DND-41 (cell line): ENCODE measurements at places on chromosomes 5 and 9.

DNA sequence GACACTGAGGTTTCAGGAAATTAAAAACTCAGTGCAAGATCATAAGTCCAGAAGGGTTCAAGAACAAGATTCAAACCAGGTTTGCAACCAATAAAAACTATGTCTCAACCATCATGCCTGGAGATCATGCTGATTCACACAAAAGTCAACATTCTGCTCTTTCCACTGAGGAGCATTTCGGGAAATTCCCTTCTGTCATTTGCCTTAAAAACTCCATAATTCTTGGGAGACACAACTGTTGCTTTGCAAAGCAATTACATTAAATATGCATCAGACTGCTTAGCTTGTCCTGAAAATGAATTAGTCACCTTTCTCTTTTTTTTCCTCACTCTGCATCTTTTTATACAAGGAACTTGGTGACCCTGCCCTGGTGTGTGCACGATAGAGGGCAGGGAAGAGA is 275.9 kb upstream of the ZNF462 start:
- DNase-seq: no peak

- DNase-seq: no peak
Measured at GRCh38 chr5:90022002-90022710, 387.4 kb downstream of the CETN3 start.

- DNase-seq: no peak
Measured at GRCh38 chr9:27473111-27473529, 51.0 kb upstream of the IFNK start.

DNA sequence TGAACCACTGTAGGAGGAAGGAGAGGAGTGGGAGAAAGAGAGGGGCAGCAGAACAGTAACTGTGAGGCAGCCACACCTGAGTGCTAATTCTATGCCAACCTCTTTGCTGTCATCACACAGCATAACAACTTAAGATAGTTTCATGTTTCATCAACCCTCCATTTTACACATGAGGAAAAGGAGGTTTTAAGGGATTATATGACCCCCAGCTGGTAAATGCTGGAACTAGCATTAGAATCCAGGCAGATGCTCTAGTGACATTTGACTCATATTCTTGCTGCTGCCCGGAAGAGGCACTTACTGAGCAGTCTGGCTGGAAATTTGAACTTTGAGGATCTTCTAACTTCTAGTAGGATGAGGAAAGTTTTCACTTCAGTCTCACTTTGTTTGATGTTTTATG is 24.1 kb upstream of the VLDLR start:
- DNase-seq: no peak

DNA sequence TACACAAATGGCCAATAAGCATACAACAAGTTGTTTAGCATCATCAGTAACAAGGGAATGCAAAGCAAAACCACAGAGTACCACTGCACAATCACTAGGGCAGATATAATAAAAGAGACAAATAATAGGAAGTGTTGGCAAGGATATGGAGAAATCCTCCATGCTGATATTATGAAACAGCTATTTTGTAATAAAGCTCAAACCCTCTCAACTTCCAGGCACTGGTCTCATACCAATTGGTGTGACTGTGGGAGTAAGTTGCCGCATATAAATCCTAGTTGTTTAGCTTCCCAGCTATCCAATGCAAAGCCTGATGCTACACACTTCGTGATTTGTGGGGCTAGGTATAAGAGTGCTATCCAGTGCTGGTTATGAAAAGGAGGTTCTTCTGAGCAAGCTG is 88.6 kb downstream of the SMIM23 start:
- DNase-seq: no peak

- no peak for DNase-seq
Measured at GRCh38 chr5:43635374-43635773, 32.4 kb downstream of the NNT start.

- DNase-seq: no peak
Measured at GRCh38 chr9:110601098-110601497, 21.6 kb upstream of the SVEP1 start.

GRCh38 chr5:3656803-3657202 is 61.2 kb downstream of the IRX1 start:
- DNase-seq: no peak

- no peak for DNase-seq
Measured at GRCh38 chr5:58545912-58546311, 37.0 kb upstream of the RAB3C start.

DNA sequence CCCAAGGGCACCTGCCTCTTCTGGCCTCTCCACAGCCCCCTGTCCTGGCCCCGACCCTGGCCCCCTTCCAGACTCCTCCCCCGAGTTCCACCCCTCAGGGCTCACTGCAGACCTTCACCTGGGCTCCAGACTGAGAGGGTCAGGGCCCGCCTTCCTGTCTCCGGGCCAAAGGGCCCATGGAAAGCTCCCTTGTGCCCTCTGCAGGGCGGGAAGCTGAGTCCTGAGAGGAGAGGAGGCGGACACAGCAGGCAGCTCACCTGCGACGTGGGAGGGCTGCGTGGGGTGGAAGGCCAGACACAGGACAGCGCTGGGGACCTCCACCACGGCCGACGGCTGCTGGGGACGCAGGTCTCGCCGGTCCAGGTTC is 20.6 kb downstream of the DYNC2I2 start:
- no peak for DNase-seq

GRCh38 chr5:126490167-126490940 is 67.1 kb downstream of the GRAMD2B start:
- no peak for DNase-seq

DNA sequence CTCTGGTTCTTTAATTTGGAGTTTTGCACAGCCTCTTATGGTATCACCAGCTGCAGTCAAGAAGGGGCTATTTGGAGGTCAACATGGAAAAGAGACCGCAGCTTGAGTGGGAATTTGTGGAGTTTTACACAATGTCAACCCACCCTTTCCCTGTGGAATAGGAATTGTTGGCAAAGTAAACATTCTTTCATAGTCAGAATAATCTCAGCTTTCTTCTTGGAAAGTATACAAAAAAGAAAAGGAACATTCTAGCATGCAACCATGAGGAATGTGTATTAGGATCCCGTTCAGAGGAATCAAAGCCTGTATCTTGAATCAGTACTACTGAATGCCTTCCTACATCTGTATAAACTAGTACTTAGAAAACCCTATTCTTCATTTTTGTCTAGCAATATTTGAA is 107.6 kb downstream of the LURAP1L start:
- no peak for DNase-seq

- no peak for DNase-seq
Measured at GRCh38 chr5:153043886-153044285, 446.6 kb upstream of the GRIA1 start.

DNA sequence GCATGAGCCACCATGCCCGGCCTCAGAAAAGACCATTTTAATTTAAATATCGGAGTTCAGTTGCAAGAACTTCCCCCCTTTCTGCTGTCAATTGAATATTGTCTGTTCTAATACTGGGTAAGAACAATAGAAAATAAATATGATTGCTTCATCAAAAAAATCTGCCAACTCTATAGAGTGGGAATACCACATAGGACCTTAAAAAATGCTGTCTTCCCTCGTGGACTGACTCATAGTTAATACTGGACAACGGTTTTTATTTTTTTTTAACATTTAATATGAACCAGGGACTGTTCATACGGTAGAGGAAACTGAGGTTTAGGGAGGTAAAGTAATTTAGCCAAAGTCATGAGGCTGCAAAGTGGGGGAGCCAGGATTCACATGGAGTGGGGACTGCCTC is 9.7 kb downstream of the ZNF462 start:
- DNase-seq: no peak

DNA sequence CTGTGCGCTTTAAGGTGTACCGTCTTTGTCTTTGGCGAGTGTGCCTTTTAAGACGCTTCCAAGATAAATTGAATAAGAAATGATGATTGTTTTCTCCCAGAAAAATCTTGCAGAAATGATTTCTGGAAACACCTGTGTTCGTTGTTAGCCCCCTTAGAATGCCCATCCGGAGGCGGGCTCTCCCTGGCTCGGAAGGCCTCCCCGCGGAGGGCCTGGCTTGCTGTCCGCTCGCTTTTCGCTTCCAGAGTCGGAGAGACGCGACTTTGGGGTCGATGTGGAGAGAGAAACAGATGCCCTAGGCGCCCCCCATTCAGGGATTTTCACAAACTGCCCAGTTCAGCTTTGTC is 23.9 kb downstream of the LECT2 start:
- no peak for DNase-seq

GRCh38 chr5:157241483-157241882 is 24.4 kb upstream of the CYFIP2 start:
- no peak for DNase-seq

DNA sequence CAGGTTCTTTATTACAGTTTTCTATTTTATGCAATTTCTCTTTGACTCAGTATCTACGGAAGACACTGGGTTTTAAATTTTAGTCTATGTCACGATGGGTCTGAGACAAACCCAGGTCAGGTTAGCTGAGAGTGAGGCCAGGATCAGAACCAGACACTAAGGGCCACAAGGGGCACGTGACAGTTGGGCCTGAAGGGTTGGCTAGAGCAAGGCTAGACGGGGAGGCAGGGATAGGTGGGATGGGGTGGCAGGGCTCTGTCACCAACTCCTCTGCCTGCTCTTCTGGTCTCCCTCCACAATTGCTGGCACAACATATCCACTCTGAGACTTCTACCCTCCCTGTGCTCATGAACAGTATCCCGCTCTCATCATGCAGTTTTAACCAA is 76.4 kb downstream of the MED27 start:
- no peak for DNase-seq

GRCh38 chr9:97740848-97741821 is 44.0 kb upstream of the XPA start:
- no peak for DNase-seq

- DNase-seq: no peak
Measured at GRCh38 chr9:89603767-89604665, 796 bp upstream of the GADD45G start.

GRCh38 chr9:109708451-109708945 is 71.5 kb upstream of the PALM2AKAP2 start:
- no peak for DNase-seq

DNA sequence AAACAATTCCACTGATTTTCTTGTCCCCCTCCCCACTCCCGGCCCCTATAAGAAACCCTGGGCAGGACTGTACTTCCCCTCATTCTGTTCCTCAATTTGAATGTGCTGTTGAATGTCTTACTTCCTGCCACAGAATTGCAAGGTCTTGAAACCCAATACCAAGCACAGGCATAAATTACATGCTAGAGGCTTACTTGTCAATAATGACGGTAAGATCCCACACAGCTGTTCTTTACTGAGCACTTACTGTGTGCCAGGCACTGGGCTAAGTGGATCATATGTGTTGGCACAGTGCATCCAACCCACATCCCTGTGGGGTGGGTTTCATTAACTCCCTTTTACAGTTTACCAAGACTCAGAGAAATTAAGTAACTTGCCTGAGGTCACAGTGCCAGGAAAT is 63.4 kb downstream of the MVB12B start:
- no peak for DNase-seq

- DNase-seq: no peak
Measured at GRCh38 chr5:64944868-64945267, 176.1 kb downstream of the CWC27 start.

DNA sequence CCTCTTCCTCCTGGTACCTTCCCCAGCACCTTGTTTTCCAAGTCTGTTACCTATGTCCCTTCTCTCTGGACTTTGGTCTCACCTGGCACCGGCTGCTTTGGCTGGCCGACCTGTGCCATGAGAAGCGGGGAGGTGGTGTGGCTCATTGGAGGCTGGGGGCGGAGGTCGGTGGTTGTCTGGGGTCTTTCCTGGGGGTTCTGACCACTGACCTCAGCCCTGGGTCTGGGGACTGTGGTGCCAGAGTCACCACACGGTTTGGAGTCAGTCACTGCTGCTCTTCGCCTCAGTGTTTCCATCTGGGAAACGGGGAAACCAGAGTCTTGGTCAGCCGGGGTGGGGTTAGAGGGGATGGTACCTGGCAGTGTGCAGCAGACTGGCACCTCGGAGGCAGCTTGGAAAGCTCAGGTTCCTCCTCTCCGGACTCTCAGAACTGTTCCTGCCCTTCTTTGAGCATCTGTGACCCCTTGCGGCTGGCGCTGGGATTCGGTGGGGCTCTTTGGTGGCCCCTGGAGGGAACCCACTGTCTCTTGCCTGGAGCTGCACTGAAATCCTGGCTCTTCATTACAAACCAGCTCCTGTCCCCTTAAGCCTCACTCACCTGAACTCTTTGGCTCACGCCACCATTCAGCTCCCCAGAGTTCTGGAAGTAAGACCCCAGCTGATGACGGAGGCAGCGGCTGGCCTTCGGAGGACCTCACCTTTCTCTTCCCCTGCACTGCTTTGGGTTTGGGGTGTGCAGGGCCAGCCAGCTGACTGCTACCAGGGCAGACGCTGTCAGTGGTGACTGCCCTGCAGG is 4.1 kb upstream of the RXRA start:
- DNase-seq: no peak

- DNase-seq: no peak
Measured at GRCh38 chr9:81685763-81686613, 3.4 kb downstream of the TLE1 start.

- DNase-seq: no peak
Measured at GRCh38 chr5:39158786-39159185, 60.6 kb downstream of the FYB1 start.

GRCh38 chr5:169268019-169268418 is 32.9 kb downstream of the SLIT3 start:
- DNase-seq: no peak

DNA sequence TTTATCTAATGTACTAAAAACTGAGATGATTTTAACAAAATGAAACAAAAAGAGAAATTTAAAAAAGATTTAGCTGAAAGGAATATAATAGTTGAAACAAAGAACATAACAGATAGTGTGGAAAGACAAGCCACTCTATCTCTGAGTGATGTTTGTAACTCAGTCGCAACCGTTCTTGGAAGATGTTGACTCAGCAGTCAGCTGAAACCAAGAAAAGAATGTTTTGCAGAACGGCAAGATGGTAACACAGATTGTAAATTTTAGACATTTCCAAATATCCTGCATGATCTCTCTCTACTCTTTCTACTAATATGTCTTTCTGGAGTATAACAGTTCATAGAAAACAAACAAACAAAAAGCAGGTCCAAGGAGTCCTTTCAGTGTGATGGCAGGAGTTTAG is 746.1 kb upstream of the CDH6 start:
- no peak for DNase-seq

DNA sequence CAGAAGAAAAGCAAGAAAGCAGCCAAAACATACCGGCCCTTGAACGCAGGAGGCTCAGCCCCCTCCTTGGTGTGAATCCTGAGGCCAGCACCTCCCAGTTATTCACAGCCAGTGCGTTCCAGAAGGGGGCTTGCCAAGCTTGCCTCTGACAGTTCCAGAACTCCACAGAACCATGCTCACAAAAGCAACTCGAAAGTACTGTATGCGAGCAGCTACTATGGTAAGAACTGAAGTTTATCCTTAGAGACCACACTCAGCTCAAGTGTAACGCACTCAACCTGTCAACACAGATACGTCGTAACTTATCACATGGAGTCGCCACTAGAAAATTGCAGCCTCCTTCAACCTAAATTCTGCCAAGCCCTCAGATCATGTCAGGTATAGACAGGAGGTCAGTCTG is 1.4 kb downstream of the UBAC1 start:
- DNase-seq: no peak
